ENCODE measurements at places on chromosomes 12 and 14. TPM values are rescaled to one million over a fixed set of nuclear protein-coding genes. Genes with fewer than 3 reads are reported as not detected.

DNA sequence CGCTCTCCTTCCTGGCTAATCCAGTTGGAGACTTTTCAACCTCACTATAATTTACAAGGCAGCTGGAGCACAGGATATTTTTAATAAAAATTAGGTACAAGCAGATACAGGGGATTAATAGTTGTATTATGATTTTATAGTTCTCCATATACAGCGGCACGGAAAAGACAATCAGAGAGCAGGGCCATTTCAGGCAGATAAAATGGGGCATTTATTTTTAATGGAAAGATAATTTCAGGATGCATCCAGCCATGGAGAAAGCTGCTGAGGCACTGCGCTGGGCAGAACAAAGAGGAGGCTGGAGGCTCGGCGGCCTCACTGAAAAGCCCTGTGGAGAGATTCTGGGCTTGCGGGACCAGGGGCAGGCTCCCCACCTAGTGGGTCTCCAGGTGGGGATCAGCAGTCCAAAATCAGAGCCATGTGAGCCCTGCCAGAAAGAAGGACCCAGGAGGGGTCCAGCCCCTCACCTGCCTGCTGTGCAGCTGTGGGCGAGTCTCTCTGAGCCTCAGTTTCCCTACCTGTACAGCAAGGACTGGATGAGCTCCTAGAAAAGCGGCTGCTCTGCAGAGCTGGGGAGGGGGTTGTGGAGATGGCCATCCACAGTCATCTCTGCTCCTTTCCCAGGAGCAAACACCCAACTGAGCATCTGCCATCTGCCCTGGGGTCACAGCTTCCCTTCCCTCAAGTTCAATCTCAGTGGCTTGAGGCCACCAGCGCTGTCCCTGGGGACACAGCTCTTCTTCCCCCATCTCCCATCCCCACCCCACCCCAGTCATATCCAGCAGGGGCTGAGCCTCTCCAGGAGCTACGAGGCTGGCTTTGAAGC lies 23.9 kb upstream of the C14orf180 start:
- no peak for DNase-seq
- no peaks in the 10 kb centered on the region for H3K4me1 ChIP-seq
- H3K4me3 ChIP-seq, result no peak overlapping the region
- no peaks in the 10 kb centered on the region for H3K36me3 ChIP-seq
- no peak overlapping the region for H3K27ac ChIP-seq

DNA sequence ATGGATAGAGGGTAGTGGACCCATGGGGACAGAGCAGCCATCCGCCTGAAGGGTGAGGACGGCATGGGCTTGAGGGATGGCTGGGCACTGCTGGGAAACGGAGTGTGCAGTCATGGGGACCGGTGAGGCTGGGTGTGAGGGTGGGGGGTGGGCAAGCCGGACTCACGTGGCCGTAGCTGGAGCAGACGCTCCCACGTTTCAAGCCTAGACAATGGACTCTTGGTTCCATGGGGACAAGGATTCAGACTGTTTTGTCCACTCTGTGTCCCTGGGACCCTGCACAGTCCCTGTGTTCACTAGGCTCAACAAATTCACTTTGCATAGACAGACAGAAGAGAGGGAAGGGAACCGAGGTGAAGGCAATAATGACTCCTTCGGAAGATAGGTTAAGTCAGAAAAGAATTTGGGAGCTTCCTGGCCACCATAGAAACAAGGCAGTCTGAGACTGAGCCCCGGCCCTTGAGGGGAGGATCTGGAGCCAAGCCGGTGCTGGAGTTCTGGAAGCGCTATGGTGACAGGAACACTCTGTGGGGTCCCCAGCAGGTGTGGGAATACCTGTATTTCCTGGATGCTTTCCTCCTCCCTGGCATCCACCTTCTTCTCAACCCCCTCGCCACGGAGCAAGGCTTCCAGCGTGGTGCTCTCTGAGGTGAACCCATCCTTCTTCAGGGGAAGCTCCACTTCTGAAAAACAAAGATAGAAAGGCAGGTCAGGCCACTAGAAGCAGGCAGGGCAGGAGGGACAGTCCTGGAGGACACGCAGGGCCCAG lies 162.5 kb downstream of the DPF3 start:
- peaks cover 8% of the 10 kb centered on the region for H3K4me1 ChIP-seq
- no peaks in the 10 kb centered on the region for H3K36me3 ChIP-seq
- no peak overlapping the region for H3K27ac ChIP-seq
- DNase-seq, result no peak
- no peak overlapping the region for H3K4me3 ChIP-seq
- no peaks in the 10 kb centered on the region for H3K27me3 ChIP-seq

GRCh38 chr12:113479590-113480335 lies 8.1 kb upstream of the LHX5 start:
- DNase-seq, result peak; percentile 64
- no peak overlapping the region for H3K27ac ChIP-seq

DNA sequence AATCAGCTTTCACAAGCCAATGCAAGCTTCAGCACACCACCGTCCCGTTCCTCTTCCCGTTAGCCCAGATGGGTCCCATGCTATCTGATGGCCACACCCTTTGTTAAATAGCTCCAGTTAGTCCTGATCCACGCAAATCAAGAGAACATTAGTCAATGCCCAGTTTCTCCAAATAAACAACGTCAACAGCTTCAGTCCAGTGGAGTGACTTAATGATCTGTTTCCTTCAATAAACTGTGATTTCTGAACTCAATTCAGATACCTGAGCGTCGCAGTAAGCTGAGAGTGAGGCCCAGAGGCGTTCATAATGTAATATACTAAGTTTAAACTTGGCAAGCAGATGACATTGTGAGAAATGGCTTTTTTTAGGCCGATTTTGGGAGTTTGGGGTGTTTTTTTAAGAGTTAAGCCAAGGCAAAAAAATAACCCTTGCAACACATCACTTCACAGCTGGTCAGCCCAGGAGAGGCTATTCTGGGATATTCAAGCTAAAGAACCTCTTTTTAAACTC lies 112.3 kb downstream of the ZFP36L1 start:
- peaks cover 26% of the 10 kb centered on the region for H3K4me1 ChIP-seq
- peak overlapping the region; percentile 33 for H3K27ac ChIP-seq

GRCh38 chr14:36067428-36068187 lies 108.9 kb downstream of the PTCSC3 start:
- no peaks in the 10 kb centered on the region for H3K4me1 ChIP-seq
- H3K27me3 ChIP-seq, result no peaks in the 10 kb centered on the region
- no peak overlapping the region for H3K4me3 ChIP-seq
- no peaks in the 10 kb centered on the region for H3K36me3 ChIP-seq

DNA sequence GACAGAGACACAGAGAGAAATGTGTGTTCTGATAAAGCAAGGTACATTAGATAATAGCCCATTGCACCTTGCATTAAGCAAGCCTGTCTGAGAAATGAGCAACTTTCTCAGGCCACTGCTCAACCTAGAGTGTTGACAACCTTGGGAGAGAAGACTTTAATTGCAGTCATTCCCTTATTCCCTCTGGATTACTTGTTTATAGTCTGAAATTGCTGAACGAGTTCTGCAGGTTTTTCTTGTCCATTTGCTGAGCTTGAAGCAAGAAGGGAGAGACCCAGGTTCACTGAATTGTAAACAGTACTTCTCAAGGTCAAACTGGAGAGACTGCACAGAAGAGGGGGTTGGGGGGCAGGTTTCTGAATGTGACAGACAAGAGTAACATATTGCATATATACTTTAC lies 159.4 kb upstream of the PLEKHG7 start:
- H3K4me1 ChIP-seq, result peaks cover 4% of the 10 kb centered on the region
- H3K4me3 ChIP-seq, result no peak overlapping the region
- no peak overlapping the region for H3K27ac ChIP-seq
- no peaks in the 10 kb centered on the region for H3K27me3 ChIP-seq
- DNase-seq, result no peak
- no peaks in the 10 kb centered on the region for H3K36me3 ChIP-seq

- DNase-seq, result no peak
- H3K27ac ChIP-seq, result no peak overlapping the region
- H3K27me3 ChIP-seq, result no peaks in the 10 kb centered on the region
- H3K4me3 ChIP-seq, result no peak overlapping the region
- no peaks in the 10 kb centered on the region for H3K36me3 ChIP-seq
Observed at GRCh38 chr12:108584456-108585065, 13.3 kb downstream of the TMEM119 start.

GRCh38 chr12:109605599-109606228 lies 32.1 kb downstream of the MVK start:
- no peaks in the 10 kb centered on the region for H3K27me3 ChIP-seq
- DNase-seq, result no peak
- H3K4me1 ChIP-seq, result no peaks in the 10 kb centered on the region
- H3K4me3 ChIP-seq, result no peak overlapping the region
- H3K27ac ChIP-seq, result no peak overlapping the region
- no peaks in the 10 kb centered on the region for H3K36me3 ChIP-seq

- no peaks in the 10 kb centered on the region for H3K36me3 ChIP-seq
- no peaks in the 10 kb centered on the region for H3K4me1 ChIP-seq
- no peak overlapping the region for H3K27ac ChIP-seq
- no peaks in the 10 kb centered on the region for H3K27me3 ChIP-seq
Observed at GRCh38 chr12:132292328-132293319, 36.8 kb downstream of the GALNT9 start.

- DNase-seq, result no peak
- H3K27me3 ChIP-seq, result no peaks in the 10 kb centered on the region
- H3K27ac ChIP-seq, result no peak overlapping the region
- H3K36me3 ChIP-seq, result no peaks in the 10 kb centered on the region
Observed at GRCh38 chr12:56080556-56081138, 682 bp downstream of the ERBB3 start.

GRCh38 chr12:120797677-120798642 lies 72.3 kb downstream of the ACADS start:
- no peaks in the 10 kb centered on the region for H3K27me3 ChIP-seq
- no peak overlapping the region for H3K4me3 ChIP-seq
- H3K36me3 ChIP-seq, result no peaks in the 10 kb centered on the region
- DNase-seq, result no peak
- H3K4me1 ChIP-seq, result no peaks in the 10 kb centered on the region

DNA sequence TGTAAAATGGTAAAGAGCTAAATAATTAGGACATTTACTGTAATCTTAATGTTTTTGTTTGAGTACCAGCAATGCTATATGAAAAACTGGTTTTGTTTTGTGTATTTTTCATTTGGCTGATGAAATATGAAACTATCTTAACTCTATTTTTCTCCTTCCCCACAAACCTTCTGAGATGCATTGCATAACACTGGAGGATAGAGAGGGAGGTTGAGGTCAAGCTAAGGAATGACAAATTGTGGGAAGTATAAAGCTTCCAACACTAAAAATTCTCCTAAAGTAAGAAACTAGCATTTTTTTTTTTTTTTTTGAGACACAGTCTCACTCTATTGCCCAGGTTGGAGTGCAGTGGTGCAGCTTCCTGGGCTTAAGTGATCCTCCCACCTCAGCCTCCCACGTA lies 31.5 kb upstream of the SRP54 start:
- H3K27ac ChIP-seq, result no peak overlapping the region
- H3K4me3 ChIP-seq, result no peak overlapping the region
- no peak for DNase-seq
- no peaks in the 10 kb centered on the region for H3K27me3 ChIP-seq
- H3K4me1 ChIP-seq, result no peaks in the 10 kb centered on the region

GRCh38 chr14:68140076-68140741 lies 320.6 kb downstream of the RAD51B start:
- no peaks in the 10 kb centered on the region for H3K27me3 ChIP-seq
- no peaks in the 10 kb centered on the region for H3K36me3 ChIP-seq
- H3K4me1 ChIP-seq, result peaks cover 24% of the 10 kb centered on the region

- no peak for DNase-seq
- peaks cover 6% of the 10 kb centered on the region for H3K4me1 ChIP-seq
- no peaks in the 10 kb centered on the region for H3K36me3 ChIP-seq
- H3K27me3 ChIP-seq, result no peaks in the 10 kb centered on the region
- H3K4me3 ChIP-seq, result no peak overlapping the region
Observed at GRCh38 chr14:73325630-73326299, 88.5 kb downstream of the PAPLN start.

DNA sequence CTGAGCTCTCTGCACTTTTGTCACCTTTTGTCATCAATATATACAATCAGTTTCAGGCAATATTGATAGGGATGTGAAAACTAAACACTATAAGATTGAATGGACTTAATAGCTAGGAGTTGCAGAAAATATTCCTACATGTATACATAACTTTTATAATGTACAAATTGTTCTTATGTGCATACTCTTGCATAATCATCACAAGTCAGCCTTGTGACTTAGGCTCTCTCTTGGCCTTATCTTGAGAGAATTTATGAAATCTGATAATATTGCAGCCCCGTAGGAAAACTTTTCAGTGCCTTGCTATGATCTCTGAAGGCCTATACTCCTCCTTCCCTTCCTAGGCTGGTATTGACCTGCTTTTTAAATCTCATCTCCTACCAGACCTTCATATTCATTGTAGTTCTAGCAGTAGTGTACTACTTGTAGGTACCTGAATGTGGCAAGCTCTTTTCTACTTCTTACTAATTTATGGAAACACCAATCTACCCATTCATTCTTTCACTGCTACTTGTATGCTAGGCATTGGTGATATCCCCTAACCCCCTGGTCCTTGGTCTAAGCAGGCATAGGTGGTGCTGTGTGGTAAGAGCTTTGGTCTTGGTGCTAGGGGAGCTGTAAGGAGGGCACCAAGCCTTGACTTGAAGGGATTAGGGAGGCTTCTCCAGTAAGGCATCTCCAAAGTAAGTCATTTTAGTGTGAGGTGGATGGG lies 100.0 kb downstream of the PRKCH start:
- no peak overlapping the region for H3K4me3 ChIP-seq
- no peaks in the 10 kb centered on the region for H3K4me1 ChIP-seq
- no peaks in the 10 kb centered on the region for H3K36me3 ChIP-seq
- no peak overlapping the region for H3K27ac ChIP-seq

DNA sequence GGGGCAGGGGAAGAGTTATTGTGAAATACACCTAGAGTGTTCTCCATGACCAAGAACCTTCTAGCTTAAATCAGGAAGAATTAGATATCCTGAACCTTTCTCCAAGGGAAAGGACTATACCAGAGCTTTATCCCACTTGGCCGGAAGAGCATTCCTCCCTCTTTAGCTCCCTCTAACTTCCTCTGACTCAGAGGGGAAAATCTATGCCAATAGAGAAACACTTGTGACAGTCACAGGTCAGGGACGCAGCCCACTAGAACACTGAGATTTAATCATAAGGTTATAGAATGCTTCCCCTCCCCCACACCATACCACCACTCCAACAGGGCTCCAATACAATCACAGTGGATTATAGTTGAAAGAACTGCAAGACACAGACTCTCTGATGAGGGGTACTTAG lies 55.4 kb upstream of the RFX4 start:
- no peak overlapping the region for H3K4me3 ChIP-seq
- no peaks in the 10 kb centered on the region for H3K36me3 ChIP-seq
- H3K27me3 ChIP-seq, result no peaks in the 10 kb centered on the region
- no peak overlapping the region for H3K27ac ChIP-seq
- no peak for DNase-seq

- no peak for DNase-seq
- H3K27me3 ChIP-seq, result no peaks in the 10 kb centered on the region
- H3K4me3 ChIP-seq, result no peak overlapping the region
- H3K27ac ChIP-seq, result no peak overlapping the region
- no peaks in the 10 kb centered on the region for H3K36me3 ChIP-seq
Observed at GRCh38 chr12:88932457-88932856, 352.2 kb upstream of the KITLG start.

GRCh38 chr14:85402569-85403162 lies 127.3 kb upstream of the FLRT2 start:
- no peak for DNase-seq
- H3K4me1 ChIP-seq, result peaks cover 4% of the 10 kb centered on the region
- H3K36me3 ChIP-seq, result no peaks in the 10 kb centered on the region

The KRT78 gene
- total RNA-seq, result 1.1 TPM

The REP15 gene
- total RNA-seq, result 1.0 TPM

The SLC6A13 gene
- 3.5 TPM for total RNA-seq

The EPYC gene
- total RNA-seq, result not detected

The SSTR1 gene
- 0.19 TPM for total RNA-seq

The CIROP gene
- total RNA-seq, result not detected

All from testis (tissue), 5 donors.